ENCODE measurements at places on chromosomes 4 and X.

DNA sequence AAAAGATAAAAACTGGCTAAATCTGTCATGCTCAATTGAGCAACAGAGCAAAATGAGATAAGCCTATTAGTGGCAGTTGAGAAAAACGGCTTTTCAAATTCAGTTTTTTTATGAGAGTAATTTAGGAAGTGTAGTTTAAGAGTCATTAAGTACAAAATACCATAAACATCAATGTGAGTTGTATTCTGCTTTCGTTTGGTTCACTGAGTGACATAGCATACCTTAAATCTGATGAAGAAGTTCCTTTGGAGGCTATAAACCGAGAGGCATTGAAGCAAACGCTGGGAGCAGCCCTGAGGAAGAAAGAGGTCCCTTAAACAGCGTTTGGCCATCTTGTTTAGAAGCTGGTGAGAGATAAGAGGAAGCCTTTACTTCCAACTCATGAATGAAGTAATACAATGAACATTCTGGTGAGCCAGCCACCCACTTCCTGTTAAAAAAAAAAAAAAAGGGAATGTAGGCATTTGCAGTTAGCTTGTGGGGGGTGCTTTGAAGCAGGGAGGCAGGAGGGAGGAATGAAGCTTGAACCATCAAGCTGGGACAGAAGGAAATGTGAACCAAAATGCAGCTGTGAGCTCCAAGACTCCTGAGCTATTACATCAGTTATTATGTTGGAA lies 132.3 kb downstream of the ZNF330 start:
- DNase-seq: no peak

DNA sequence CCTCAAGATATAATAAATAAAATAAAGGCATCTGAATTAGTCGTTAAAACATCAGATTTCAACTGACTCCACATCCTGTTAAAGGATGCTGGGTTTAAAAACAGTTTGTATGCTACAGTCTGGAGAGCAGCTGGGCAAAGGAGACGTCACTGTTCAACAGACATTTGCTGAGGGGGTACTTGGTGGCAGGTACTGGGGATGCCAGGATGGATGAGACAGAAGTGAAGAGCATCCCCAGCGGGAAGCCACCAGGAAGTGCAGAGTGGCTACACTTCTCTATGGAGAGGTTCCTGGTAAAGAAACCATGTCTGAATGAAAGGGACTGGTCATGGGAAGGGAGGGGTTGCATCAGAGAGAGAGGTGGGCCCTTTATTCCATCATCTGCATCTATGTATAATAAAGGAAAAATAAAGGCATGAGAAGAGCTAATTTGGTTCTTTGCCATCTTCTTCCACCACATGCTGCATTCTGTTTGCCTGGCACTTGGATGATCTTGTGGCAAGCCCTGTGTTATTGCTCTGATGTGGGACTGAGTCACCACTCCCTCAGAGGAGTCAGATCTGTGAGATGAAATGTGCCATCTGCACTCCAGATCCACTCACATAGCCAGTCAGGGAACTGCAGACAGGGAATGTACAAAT lies 145.0 kb downstream of the SOWAHB start:
- no peak for DNase-seq

GRCh38 chrX:151771726-151772125 lies 37.2 kb downstream of the CNGA2 start:
- DNase-seq: no peak

DNA sequence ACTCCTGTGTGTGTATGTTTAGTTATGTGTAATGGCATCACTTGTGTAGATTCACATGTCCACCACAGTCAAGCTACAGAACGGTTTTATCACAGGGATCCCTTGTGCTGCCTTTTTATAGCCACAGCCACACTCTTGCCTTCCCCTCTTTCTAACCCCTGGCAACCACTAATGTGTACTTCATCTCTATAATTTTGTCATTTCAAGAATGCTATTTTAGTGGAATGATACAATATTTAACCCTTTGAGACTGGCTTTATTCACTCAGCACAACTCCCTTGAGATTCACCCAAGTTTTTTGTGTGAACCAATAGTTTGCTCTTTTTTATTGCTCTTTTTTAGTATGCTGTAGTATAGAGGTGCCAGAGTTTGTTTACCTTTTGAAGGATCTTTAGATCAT lies 112.1 kb downstream of the CDKL5 start:
- DNase-seq: no peak

- DNase-seq: peak; percentile 55
These were observed 1.5 kb downstream of the BRWD3 start for GRCh38 chrX:80807992-80808735.

DNA sequence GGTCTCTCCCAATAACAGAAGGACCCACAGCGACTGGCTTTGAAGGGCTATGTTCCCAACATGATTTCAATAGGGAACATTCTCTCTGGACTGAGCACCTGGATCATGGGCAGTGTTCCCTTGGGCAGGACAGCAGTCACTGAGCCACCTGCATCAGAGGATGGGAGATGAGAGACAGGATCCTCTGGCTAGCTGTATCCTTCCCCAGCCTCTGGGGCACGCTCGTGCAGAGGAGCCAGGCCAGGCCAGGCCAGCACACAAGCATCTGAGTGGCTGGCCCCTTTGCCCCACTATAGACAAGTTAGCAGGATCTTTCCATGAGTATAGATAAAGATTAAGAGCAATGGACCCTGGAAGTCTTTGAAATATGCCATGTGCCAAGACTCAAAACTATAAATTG lies 66.3 kb downstream of the NEUROG2 start:
- DNase-seq: no peak

DNA sequence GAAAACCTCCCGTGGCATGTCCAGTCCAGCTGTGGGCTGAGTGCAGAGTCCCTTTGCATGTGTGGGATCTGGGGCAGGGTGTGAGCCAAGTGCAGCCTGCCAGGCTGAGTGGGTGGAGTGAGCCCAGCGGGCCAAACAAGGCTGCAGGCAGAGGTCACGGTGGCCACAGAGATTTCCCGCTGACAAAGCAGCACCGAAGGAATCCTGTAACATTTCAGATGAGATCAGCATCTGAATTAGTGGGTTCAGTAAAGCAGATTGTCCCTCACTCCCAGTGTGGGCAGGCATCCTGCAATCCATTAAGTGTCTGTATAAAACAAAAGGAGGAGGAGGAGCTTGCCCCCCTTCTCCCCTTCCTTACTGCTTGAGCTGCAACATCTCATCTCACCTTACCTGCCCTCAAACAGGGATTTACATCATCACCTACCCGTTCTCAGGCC lies 324.4 kb downstream of the FAT4 start:
- no peak for DNase-seq

GRCh38 chrX:154351183-154352011 lies 23.0 kb downstream of the FLNA start:
- DNase-seq: no peak

DNA sequence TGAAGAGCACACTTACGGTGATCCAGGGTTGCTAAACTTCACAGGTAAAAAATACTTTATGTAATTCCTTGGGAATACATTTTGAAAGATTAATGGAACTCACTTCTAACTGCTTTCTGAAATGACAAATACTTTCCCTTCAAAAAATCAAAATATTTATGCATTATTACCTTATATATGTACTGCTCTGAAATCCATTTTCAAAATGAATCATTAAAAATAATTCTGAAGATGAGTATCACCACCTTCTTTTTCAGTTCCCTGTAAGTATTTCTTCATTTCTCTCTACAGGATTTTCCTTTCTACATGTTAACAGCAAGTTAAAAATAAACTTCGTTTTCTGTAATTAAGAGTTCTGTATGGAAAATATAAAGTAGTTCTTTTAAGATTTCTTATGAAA lies 428.6 kb downstream of the TMA16 start:
- no peak for DNase-seq

GRCh38 chrX:11265352-11265751 lies 27.9 kb upstream of the AMELX start:
- DNase-seq: no peak

DNA sequence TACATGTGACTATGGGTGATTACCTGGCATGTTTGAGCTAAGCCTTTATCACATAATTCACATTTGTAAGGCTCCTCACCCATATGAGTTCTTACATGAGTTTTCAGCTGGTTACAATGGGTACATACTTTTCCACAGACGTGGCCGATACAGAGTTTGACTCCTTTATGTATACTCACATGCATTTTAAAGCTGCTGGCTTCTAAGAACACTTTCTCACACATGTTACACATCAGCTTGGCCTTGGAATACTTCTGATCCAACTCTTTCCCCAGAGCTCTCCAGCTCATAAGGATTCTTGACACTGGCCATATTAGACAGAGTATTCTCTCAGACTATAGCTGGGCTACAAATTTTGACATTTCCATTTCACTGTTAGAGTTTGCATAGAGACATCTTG lies 66.3 kb downstream of the TAB3 start:
- DNase-seq: no peak
